Daoy (cell line): ENCODE measurements at places on chromosomes 1 and 21. TPM values are rescaled to one million over a fixed set of nuclear protein-coding genes. Genes with fewer than 3 reads are reported as not detected.

The OR2L3 gene
- not detected in 2 replicates for total RNA-seq

The KRTAP21-2 gene
- 13.6 TPM in 1 of 2 replicates, not detected in the other for total RNA-seq

The CENPF gene
- total RNA-seq: 64.2 and 64.3 TPM in 2 replicates

- no peak for DNase-seq
These were observed 23.6 kb downstream of the PCSK9 start for GRCh38 chr1:55062801-55063576.

GRCh38 chr1:168097921-168098528 lies 38.7 kb downstream of the GPR161 start:
- no peak for DNase-seq

- DNase-seq: no peak
These were observed 803.7 kb downstream of the KCNT2 start for GRCh38 chr1:195804547-195804946.
